Stimulated activated CD8-positive, alpha-beta memory T cell treated with anti-CD3 and anti-CD28 coated beads, Interleukin-4, amount 100 ng/mL, for 1 hour (primary cell): ENCODE measurements at places on chromosomes 4 and X.

- DNase-seq, result no peak
Measured at GRCh38 chrX:98956014-98956413, 1454.1 kb downstream of the PCDH19 start.

- DNase-seq, result no peak
Measured at GRCh38 chr4:3196670-3197359, 52.1 kb upstream of the MSANTD1 start.

GRCh38 chrX:45329217-45329616 is 128.5 kb upstream of the DIPK2B start:
- no peak for DNase-seq

DNA sequence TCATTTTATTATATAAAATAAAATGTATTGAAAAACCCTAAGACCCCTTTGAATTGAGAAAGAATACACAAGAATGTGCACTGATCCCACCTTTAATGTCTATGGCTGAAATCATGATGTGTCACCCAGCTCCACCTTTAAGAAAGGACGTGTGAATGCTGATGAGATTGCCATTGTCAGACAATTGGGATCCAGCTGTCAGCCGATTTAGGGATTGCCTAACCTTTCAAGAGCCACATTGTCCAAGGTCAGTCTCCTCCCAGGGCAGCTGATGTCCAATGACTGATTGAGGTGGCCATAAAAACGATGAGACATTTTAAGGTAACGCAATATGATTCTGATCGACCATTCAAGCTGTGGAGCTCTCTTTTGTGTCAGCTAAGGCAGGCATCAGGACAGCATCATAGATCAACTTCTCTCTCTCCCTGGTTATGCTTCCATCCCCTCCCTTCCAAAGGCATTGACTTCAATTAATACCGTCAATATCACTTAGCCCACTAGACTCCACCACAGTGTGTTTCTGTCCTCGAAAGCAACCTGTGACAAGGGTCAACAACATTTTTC is 1676.4 kb downstream of the PCDH7 start:
- DNase-seq, result no peak

GRCh38 chr4:82517043-82517442 is 44.7 kb downstream of the TMEM150C start:
- DNase-seq, result no peak

GRCh38 chr4:57612279-57612678 is 502.1 kb upstream of the IGFBP7 start:
- no peak for DNase-seq

DNA sequence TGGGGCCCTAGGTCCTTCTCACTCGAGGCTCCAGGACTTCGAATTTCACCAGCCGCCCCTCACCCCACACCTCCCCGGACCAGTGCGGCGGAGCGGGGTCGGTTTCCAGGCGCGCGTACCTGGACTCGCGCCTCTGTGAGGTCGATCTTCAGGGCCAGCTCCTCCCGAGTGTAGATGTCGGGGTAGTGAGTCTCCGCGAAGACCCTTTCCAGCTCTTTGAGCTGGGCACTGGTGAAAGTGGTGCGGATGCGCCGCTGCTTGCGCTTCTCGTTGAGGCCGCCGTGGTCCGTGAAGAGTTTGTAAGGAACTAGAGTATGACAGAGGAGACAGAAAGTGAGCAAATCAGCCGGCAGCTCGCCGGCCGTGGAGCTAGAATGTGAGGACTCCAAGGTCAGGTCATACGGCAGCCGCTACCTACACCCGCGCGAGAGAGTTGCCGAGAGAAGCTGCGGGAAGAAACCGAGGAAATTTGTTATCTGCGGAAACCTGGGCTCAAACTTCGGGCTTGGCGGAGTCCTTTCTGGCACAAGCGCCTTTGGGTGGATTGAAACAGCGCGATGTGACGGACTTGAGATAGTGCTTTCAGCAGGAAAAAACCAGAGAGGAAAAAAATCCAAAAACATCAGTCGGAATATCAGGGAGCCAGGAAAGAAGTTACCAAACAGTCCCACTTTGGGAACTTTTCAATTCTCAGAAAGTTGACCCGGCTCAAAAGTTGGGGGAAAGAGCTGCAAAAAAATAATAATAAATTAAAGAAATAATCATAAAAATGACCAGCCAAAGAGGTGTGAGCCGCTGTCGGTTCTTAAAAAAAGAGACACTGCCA is 1.1 kb downstream of the PHOX2B start:
- no peak for DNase-seq

GRCh38 chrX:117508021-117508420 is 608.6 kb downstream of the KLHL13 start:
- DNase-seq, result no peak

DNA sequence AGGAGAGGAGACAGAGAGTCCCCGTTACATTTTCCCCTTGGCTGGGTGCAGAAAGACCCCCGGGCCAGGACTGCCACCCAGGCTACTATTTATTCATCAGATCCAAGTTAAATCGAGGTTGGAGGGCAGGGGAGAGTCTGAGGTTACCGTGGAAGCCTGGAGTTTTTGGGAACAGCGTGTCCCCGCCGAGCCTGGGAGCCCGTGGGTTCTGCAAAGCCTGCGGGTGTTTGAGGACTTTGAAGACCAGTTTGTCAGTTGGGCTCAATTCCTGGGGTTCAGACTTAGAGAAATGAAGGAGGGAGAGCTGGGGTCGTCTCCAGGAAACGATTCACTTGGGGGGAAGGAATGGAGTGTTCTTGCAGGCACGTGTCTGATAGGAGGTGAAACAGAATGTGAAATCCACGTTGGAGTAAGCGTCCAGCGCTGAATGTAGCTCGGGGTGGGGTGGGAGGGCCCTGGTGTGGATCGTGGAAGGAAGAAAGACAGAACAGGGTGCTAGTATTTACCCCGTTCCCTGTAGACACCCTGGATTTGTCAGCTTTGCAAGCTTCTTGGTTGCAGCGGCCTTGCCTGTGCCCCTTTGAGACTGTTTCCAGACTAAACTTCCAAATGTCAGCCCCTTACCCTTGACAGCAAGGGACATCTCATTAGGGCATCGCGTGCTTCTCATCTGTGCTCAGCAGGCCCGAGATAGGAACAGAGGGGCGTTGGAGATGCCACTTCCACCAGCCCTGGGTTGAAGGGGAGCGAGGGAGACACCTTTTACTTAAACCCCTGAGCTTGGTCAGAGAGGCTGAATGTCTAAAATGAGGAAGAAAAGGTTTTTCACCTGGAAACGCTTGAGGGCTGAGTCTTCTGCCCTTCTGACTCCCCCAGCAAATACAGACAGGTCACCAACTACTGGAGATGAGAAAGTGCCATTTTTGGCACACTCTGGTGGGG is 2.7 kb downstream of the SHOX start:
- DNase-seq, result no peak

DNA sequence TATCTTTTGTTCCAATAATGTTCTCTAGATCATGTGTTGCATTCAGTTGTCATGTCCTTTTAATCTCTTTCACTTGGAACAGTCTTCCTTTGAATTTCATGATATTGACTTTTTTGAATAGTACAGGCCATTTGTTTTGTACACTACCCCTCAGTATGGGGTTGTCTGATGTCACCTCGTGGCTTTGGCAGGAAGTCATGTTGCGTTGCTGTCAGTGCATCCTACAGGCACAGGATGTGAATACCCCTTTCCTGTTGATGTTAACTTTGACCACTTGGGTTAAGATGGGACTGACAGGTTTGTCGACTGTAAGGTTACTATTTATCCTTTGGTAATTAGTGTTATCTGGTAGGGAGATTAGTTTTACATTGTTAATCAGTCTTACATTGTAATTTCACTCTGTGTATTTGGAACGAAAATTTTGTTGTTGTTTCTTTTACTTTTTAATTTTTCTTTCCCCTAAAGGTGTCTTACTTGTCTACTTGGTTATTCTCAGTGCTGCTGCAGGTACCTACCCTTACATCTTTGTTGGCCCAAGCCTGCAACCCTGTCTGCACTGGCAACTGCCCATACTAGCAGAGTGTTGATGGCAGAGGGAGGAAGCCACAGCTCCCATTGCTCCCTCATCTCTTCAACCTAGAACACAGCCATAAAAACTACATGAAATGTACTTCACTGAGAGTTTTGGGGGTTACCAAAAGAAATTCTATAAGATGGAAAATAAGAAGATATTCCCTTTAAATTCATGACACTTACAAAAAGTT is 14.7 kb upstream of the ATP8A1 start:
- DNase-seq, result no peak

DNA sequence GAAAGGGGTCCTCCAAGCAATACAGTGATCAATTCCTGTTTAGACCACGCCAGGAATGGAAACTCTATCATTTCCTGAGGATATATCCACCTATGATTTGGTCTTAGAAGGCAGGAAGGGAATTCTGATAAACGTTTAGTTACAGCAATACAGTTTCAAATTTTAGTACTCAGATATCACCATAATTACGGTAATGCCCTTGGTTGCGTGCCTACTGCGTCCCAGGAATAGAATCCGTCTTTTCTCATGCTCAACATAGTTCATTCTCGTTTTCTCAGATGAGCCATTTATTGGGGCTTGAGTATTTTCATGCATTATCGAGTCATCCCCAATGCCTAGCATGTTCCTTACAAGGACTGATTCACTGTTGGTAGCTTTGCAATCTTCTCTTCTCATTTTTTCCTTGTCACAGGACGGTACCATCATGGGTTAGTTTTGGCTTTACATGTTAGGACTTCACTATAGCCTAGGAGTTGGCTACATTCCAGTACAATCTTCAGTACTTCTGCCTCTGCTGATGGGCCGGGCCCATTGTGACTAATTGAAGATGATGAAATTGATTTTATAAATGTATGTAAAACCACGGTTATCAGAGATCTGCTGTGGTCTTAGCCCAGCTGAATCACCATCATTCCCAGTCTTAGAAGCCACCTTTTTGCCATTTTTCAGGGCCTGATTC is 4.4 kb upstream of the PRKX start:
- DNase-seq, result no peak

- DNase-seq, result no peak
Measured at GRCh38 chrX:152813206-152813605, 17.4 kb downstream of the CETN2 start.

DNA sequence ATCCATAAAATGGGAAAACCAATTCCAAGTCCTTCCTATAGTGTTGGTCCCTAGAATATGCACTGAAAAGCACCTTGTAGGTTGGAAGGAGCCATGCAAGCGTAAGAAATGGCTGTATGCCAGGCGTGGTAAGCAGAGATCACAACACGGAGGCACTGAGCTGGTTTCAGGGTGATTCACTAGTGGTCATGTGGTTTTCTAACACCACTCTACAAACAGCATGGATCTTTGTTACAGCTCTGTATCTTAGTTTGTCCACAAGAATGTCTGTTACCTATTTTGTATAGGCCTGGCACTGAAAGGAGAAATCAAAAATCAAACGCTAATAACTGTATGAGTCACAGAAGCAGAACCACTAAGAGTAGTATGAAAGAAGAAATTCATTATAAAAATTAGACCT is 71.9 kb downstream of the MAGEB17 start:
- no peak for DNase-seq

- no peak for DNase-seq
Measured at GRCh38 chr4:127355743-127356142, 277.0 kb upstream of the INTU start.

DNA sequence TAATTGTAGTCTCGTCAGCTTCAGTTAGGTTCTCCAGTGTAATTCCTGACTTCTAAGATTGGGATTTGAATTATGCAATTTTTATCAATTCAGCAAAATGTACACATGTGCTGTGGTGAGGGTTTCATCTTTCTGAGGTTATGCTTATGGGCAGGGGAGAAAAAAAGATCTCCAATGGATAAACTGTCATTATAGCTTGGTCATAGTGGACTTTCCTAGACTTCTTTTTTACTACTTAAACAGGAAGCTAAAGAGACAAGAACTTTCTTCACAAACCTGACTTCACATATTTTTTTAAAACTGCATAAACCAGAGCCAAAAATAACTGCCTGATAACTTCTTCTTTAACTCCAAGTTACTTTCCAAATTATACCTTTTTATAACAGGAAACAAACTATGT is 21.7 kb upstream of the SPP1 start:
- no peak for DNase-seq

- peak; percentile 12 for DNase-seq
Measured at GRCh38 chrX:19840899-19841648, 46.3 kb downstream of the SH3KBP1 start.

GRCh38 chr4:153684182-153684970 is at the start of gene TLR2:
Gene TLR2 (plus strand): TSS chr4:153684280. CDS start chr4:153702908, 18,628 bp downstream.
- peak; percentile 26 for DNase-seq

DNA sequence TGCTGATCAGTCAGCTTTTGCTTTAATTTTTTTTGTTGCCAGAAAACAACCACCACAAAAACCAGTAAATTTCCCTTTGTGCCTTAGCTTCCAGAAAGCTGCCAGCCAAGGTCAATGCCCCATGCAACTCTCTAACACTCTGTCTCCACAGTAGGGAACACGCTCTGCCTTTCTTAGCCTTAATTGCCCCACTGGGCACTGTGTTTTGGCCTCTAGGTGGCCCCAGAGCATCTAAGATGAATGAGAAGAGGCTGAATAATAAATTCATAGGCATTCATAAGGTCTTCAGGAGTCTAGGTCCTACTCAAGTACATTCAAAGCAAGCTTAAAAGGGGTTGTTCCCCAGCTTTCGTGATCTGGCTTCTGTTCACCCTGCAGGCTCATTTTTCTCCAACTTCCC is 57.7 kb upstream of the PASD1 start:
- no peak for DNase-seq

- DNase-seq, result no peak
Measured at GRCh38 chrX:65679071-65679540, 11.7 kb downstream of the MSN start.

DNA sequence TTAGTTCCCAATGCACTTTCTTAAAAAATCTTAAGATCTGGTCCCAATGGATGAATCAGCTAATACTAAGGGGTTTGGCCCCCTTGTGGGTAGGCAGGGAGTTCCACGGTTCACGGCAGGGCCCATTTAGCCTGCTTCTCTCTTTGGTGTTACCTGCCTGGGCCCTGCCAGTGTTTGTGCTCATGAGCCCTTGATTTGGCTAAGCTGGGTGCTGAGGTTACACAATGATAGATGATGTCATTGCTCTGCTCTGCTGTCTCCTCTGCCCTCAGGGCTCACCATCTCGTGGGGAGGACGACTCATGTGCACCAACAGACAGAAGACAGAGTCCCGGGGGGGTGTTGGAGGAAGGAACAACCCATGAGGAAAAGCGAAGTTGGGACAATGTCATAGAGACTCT is 24.4 kb downstream of the RTL5 start:
- DNase-seq, result no peak

- no peak for DNase-seq
Measured at GRCh38 chrX:17359500-17359899, 15.5 kb upstream of the NHS start.

DNA sequence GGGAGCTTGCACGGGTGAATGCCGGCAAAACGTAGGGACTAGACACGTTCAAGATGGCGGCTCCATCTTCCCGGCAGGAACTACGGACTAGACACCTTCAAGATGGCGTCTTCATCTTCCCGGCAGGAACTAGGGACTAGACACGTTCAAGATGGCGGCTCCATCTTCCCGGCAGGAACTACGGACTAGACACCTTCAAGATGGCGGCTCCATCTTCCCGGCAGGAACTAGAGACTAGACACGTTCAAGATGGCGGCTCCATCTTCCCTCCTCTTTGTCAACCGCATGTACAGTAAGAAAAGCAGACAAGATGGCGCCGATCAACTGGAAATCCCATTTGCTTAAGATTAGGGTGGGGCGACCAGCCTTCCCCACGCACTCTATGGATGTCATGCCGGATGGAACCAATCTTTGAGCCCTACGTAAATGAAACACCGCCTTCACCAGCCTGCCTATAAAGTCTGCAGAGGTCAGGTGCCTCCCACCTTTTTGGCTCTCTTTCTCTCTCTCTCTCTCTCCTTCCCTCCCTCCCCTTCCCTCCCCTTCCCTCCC is 222.4 kb downstream of the CRLF2 start:
- peak; percentile 22 for DNase-seq
